8988T (cell line): ENCODE measurements at places on chromosomes 1 and 21.

DNA sequence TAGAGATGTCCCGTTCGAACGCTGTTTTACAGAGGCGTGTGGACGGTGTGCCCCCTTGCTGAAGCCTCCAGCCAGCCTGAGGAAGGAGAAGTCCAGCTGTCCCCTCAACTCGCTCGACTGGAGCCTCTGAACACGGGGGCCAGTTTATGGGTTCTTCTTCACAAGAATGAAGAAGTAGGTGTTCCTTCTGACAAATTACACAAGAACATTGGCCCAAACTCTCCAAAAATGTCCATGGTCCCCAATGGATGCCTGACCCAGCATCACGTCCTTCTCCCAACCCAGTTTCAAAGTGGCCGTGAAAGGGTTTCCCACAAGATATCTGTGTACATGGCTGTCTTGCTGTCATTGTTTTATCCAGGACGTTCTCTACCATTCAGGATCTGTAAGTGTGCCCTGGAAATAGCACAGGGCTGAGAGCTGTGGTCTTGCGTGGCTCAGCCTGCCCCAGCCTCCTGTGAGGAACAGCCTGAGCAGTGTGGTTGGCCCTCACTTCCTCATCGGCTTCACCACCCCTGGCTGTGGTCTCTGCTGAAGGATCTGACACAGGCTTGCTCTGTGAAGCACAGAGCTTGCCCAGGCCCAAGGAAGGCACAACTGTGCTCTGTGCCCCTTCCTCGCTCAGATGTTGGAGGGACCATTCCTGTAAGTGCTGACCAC lies 1.0 kb upstream of the S100B start:
- DNase-seq: no peak

DNA sequence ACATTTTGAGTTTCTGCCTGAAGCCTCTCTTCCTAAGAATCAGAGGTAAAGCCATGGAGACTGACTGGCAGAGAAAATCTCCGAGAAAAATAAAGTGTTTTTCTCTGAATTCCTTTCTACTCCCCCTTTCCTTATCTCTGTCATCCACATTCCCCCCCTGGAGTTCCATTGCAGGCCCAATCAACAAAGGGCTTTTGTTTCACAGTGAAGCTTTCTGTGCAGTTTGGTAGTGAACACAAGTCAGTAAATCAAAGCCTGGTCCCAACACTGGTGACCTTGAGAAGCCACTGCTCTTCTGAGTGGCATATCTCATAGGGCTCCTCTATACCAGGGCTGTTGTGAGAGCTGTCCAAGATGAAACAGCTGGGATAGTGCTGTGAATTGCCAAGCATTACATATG lies 228.4 kb downstream of the SEC16B start:
- no peak for DNase-seq

- no peak for DNase-seq
Measured at GRCh38 chr1:23291706-23292105, 52.4 kb downstream of the HNRNPR start.

- DNase-seq: no peak
Measured at GRCh38 chr1:52356818-52357355, 9.1 kb downstream of the CC2D1B start.

GRCh38 chr1:63428815-63429214 lies 61.4 kb downstream of the ALG6 start:
- DNase-seq: no peak

- no peak for DNase-seq
Measured at GRCh38 chr1:54499360-54500106, 48.5 kb upstream of the ACOT11 start.

DNA sequence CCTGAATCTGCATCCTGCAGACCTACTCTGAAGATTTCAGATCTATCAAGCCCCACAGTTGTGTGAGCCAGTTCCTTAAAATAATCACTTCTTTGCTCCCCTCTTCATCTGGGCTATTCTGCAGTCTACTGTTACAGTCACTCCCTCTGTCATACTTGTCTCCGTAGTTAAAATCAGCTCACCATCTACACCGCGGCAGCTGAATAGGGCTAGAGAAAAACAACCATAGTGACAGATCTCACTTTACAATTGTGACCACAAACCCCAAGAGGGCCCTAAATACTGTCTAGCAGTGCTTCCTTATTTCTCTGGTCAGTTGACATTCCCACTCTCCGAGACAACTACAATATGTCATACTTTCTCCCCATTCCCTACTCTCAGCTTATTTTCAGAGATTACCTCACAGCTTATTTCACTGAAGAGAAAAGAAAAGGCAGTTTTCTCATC lies 12.9 kb downstream of the DESI2 start:
- no peak for DNase-seq

DNA sequence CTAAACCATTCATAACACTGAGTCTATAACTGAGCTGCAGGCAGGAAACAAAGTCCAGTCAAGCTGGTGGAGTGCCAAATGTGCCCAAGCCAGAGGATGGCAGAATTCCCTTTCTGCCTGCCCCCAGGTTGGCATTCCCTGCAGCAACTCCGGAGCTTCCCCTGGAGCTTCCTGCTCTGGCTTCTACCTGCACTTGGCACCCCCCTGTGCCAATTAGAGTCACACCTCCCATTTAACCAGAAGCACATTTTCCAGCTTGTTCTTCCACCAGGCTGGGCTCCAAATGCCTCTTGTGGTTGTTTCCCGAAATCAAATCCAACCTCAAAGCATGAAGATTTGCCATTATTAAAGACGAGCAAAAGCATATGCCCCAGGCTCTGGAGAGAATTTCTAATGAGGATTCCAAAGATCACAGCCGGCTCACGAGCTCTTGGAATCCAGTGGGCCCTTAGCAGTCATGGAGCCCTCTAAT lies 294.5 kb downstream of the RRAGC start:
- no peak for DNase-seq

DNA sequence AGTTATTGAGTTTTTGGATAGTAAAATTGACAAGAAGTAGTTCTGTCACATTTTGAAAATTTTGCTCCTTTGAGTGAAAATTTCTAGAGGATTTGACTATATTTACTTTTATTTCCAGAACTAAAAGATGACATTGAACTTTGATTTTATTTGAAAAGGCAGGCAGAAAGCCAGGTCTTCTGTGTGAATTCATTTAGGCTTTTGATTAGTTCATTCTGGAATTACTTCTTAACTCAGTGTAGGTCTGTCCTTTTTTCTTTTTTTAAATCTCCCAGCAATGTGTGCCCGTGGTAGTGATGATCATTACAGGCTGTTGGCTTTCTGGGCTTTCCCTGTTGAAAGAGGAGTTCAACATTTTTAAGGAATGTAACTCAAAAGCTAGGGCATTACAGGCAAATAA lies 53.8 kb downstream of the MACO1 start:
- DNase-seq: no peak

DNA sequence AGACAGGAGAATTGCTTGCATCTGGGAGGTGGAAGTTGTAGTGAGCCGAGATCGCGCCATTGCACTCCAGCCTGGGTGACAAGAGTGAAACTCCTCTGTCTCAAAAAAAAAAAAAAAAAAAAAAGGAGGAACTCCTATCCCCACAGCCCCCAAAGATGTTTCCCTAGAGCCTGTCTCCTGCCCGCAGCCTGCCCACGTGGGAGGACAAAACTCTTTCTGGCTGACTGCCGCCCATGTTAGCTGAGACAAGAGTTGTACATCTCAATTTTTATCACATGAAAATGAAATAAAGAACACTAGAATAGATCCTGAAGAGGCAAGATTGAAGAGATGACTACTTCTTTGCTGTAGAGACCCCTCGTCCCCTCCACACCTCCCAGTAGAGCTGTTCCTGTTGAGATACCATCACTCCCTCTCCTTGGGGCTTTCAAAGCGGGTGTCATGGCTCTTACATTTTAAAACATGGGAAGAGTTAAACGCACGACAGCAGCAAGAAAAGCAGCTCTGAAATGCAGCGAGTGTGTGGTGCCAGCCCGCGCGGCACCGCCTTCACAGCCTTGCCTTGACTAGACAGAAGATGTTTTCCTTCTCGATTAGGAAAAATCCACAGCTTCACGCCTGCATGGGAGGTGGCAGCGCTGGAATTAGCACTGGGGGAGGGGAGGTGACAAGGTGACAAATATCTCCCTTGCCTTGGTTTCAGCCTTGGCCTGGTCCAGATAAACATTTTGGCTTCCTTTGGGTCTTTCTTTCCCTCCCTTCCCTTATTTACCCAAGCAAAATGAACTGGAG lies 253.4 kb upstream of the CSF3R start:
- no peak for DNase-seq

DNA sequence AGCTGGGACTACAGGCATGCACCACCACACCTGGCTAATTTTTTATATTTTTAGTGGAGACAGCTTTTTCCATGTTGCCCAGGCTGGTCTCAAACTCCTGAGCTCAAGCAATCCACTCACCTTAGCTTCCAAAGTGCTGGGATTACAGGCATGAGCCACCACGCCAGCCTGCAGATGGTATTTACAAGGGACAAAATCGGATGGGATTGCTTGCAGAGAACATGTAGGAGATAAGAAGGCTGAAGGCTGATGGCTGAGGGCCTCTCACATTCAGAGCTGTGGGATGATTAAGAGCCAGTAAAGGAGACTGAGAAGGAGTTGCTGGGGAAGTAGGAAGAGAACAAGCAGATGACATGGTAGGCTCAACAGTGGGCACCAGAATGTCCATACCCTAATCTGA lies 24.0 kb upstream of the QSOX1 start:
- DNase-seq: no peak

GRCh38 chr1:232630047-232630893 lies at the start of gene SIPA1L2:
Gene SIPA1L2, minus strand, starts transcription at chr1:232630133. Its CDS starts 114,794 bp downstream, at chr1:232515339.
- DNase-seq: peak; percentile 98

- DNase-seq: no peak
Measured at GRCh38 chr1:178161516-178161915, 67.6 kb downstream of the RASAL2 start.

GRCh38 chr1:36871146-36871971 lies 163.0 kb downstream of the GRIK3 start:
- DNase-seq: no peak

GRCh38 chr1:11045428-11046269 lies 1.4 kb downstream of the MASP2 start:
- DNase-seq: no peak

GRCh38 chr1:53075206-53075605 lies 13.2 kb downstream of the PODN start:
- no peak for DNase-seq

GRCh38 chr1:98496256-98496995 lies 165.1 kb upstream of the SNX7 start:
- no peak for DNase-seq

DNA sequence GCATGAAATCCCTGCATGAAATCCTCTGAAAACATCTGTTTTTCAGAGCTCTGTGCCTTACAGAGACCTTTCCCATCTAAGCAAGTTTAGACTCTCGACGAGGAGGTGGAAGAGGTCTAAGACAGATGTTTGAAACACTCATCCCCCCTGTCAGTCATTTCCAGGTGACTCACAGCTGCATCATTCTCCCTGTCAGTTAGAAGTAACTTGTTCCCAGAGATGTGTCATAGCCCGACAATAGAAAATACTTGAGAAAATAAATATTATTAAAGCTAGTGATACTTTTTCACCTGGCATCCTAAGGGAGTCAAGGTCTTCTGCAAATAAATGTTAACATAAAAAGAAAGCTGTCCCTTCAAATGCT lies 41.6 kb upstream of the SEC16B start:
- DNase-seq: peak; percentile 20

GRCh38 chr1:115302390-115302961 lies 35.6 kb downstream of the NGF start:
- DNase-seq: no peak

- no peak for DNase-seq
Measured at GRCh38 chr1:33188572-33189275, 6.9 kb upstream of the TRIM62 start.

- no peak for DNase-seq
Measured at GRCh38 chr21:34129039-34129891, 55.9 kb downstream of the MRPS6 start.

DNA sequence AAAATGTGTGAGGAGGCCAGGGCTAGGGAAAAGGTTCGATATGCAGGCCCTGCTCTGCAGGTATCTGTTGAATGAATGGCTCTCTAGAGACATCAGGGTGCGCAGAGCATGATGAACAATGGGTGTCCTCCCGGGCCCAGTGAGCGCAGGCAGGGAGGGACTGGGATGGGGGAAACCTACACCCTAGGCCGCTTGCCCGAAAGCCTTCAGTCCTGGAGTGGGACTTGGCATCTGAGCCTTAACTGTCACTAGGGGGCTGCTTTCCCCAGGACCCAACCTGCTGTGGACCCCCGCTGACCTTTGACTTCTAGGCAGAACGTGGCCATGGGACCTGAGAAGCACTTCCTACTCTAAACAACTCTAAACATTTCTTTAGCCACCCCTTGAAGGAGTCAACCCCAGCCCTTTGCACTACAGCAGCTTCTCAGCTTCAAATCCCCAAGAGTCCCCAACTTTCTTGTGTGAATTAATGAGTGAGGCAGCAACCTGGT lies 444 bp upstream of the MAP3K6 start:
- no peak for DNase-seq

GRCh38 chr1:239805851-239806772 lies 285.6 kb upstream of the FMN2 start:
- DNase-seq: no peak

GRCh38 chr1:119975006-119975405 lies 78.7 kb upstream of the ADAM30 start:
- no peak for DNase-seq

DNA sequence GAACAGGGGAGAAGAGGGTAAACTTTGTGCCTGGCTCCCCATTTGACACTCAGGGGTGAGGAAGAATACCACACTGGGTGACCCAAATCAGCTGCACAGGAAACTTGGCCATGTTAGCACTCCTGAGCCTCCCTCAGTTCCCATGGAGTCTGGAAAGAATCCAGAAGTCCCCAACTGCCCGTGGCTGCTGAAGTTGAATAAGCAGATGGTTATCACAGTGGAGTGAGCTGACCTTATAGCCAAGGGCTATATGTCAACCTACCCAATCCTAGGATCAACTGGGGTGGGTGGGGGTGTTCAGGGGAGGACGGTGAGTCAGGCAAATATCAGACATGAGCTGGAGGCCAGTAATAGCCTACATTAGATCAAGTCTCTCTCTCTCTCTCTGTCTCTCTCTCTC lies 20.4 kb downstream of the KCNH1 start:
- no peak for DNase-seq

DNA sequence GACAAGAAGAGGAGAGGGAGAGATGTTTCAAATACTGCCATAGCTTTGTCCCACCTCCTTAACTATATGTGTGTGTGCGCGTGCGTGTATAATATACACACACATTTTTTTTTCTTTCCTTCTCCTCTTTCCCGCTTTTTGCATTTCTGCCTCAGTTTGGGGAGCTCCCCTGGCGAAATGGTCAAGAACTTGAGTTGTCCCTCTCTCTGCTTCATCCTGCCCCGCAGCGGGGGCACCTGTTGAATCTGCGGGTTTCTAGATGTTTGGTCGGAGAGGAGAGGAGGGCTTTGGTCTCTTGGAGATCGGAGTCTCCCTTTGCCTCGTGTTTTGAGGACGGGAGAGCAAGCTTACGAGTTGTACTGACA lies 504 bp downstream of the SCCPDH start:
- DNase-seq: peak; percentile 49

DNA sequence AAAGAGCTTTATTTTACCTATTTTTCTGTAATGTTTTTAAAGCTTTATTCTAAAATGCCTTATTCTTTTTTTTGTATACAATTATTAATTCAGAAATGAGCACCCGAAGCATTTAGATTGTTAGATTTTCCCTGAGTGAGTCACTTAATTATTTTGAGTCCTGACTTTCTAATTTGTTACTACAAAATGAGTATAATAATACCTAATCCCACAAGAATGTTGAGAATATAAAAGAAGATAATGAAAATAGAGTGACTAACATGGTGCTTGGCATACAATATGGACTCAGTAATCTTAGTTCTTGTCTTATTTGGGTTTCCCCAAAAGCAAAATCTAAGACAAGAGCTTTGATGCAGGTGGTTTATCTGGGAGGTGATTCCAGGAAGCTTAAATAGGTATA lies 142.2 kb downstream of the LHX8 start:
- DNase-seq: no peak
